ENCODE measurements at places on chromosomes 1 and 21.

GRCh38 chr1:42177541-42177981 is 13.0 kb upstream of the GUCA2A start:
- DNase-seq: no peak

DNA sequence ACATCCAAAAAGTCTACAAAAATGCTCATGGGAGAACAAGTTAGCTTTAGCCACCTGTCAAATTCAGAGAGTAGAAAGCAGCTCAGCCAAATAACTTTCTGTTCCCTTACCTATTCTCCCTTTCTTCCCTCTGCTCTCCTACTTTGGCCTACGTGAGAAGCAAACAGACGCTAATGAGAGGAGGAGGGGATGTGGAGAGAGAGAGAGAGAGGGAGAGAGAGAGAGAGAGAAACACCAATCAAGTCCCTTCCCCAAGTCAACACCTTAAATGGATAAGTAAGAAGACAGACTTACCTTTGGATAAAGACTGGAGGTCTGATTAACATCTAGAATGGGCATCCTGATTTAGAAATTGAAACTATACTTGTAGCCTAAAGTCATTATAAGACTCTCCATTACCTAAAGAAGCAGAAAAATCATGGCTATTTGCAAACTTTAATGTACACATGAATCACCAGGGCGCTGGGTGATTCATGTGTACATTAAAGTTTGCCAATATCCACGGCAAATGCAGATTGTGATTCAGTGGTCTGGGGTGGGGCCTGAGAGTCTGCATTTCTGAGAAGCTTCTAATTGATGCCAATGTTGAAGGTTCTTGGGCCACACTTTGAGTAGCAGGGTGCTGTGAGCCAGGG is 13.1 kb upstream of the DUSP12 start:
- DNase-seq: no peak

DNA sequence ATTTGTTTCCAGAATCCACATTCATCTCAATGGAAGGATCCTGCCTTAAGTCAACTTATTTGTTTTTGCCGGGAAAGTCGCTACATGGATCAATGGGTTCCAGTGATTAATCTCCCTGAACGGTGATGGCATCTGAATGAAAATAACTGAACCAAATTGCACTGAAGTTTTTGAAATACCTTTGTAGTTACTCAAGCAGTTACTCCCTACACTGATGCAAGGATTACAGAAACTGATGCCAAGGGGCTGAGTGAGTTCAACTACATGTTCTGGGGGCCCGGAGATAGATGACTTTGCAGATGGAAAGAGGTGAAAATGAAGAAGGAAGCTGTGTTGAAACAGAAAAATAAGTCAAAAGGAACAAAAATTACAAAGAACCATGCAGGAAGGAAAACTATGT is 2.6 kb downstream of the GADD45A start:
- no peak for DNase-seq

DNA sequence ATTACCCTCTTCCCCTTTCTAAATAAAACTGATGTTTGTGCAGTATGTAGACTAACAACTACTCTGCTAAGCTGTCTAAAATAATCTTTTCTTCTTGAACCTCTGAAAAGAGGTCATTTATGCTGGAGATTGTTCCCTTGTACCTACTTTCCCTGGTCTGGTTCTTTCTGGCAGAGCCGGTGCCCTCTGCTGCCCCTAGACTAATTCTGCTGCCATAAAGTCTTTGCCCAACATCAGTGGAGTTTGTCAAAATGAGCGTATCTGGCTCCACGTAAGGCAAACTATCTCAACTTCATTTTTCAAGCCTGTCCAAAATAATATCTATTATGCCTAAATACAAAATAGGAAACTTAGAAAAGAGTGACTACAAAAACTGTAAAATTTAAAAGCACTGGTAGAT is 30.9 kb upstream of the ANGPTL7 start:
- no peak for DNase-seq

DNA sequence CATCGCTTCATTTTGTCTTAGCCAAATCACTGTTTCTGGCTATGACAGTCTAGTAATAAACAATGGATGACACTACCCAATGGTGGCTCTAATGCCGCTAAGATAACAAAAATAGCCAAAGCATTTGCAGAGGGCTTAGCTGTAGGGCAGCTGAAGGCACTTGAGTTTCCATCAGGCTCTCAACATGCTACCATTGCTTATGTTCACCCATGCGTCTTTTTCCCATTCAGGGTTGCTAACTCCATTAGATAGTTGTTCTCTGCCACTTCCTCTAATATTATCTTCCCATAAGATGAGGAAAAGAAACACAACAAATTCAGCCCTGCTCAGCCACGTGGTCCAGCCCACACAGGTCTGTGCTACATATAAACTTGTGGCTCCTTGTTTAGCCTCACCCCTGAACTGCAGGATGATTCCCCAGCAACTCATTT is 159.6 kb downstream of the TOMM20 start:
- DNase-seq: no peak

DNA sequence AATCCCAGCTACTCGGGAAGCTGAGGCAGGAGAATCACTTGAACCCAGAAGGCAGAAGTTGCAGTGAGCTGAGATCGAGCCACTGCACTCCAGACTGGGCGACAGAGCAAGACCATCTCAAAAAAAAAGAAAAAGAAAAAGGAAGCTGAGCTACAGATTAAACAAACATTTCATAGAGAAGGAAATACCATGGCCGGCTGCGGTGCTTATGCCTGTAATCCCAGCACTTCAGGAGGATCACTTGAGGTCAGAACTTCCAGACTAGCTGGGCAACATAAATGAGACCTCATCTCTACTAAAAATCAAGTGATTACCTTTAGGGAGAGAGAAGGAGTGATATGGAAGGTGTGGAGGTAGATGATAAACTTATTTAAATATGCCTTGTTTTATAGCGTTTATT is 14.0 kb upstream of the CFAP126 start:
- no peak for DNase-seq

GRCh38 chr1:66296951-66297350 is 237.0 kb upstream of the SGIP1 start:
- DNase-seq: no peak

DNA sequence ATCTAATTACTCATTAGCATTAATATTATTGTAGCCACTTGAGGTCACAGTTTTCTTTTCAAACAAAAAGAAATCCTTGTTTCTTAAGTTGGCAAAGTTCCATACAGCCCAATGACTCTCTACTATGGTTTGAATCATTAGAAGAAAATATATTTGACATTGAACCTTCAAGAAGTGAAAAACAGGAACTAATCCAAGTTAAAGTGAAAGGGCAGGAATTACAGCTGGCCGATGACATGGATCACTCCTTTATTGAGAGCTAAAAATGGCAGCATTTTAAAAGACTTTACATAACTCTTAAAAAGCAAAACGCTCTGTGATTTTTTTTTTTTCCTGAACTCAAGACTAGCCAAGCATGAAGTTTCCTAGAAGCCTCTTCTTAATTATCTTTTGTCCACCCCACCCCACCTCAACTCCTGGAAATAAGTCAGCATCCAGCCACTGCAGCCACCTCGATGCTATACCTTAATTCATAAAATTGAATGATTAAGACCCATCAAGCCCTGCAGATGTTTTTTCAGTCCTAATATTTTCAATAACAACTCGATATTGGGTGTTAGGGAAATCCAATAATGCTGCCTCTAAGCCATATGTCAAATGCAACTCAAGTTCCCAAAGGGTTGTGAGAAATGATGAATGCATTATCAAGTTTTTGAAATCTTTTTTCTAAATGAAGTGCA is 323.1 kb downstream of the HHIPL2 start:
- no peak for DNase-seq

- no peak for DNase-seq
Observed at GRCh38 chr1:67347688-67348472, 40.2 kb downstream of the IL12RB2 start.

DNA sequence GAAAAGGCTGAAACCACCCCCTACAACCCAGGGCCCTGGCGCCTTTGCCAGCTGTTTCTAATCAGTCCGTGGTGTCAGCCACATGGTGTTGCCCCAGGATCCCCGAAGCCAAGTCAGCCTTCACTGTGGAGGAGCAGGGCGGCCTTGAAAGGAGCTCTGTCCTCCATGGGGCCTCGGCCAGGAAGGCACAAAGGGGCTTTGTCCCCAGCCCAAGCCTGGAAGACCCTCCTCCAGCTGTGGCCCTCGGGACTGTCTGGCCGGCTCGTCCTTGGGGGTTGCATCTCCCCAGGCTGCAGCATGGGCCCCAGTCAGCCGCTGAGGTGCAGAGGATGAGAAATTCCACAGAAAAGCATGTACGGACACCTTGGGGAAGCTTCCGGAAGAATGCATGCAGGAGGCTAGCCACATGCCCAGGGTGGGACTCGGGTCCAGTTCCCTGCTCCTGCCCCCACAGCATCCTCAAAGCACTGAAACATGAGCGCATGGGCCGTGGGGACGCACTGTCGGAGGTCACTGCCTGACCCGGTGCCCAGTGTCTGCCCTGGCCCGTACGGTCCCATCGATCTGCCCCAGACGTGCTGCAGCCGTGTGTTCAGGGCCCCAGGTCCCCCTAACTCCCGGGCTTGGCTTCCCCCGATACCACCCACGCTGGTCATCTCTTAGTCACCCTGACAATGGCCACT is 38.6 kb upstream of the POFUT2 start:
- DNase-seq: no peak

GRCh38 chr1:30778154-30778978 is 20.8 kb upstream of the LAPTM5 start:
- DNase-seq: no peak

GRCh38 chr1:85240174-85240601 is 19.3 kb downstream of the C1orf52 start:
- DNase-seq: no peak

- no peak for DNase-seq
Observed at GRCh38 chr1:112686835-112687234, 12.4 kb downstream of the MOV10 start.

- no peak for DNase-seq
Observed at GRCh38 chr1:1832820-1833219, 54.5 kb upstream of the NADK start.

DNA sequence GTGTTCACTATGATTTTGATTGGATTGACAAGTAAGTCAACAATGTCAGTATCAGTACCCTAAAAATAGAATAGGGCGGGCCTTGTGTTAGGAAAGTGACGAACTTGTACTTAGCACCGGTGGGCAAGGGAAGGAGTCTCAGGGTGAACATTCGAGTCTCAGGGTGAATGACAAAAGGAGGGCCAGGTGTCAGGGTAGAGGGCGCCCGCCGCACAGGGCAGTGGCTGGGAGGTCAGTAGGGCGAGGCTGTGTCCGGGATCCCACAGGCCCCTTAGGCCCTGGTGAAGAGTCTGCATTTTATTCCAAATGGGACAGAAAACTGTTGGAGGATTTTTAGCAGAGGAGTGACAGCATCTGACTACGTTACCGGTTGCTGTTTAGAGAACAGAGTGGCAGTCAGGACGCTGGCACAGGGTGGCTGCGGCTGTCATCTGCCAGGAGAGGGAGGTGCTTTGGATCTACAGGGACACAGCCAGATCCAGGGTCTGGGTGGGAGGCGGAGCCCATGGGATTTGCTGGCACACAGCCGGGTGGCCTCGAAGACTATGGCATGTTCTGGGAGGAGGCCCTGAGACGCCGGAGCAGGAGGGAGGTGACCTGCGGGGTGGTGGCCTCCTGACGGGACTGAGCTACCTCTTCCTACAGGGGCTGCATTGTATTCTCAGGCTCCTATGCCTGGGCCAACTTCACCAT is 11.0 kb downstream of the AGTRAP start:
- no peak for DNase-seq

DNA sequence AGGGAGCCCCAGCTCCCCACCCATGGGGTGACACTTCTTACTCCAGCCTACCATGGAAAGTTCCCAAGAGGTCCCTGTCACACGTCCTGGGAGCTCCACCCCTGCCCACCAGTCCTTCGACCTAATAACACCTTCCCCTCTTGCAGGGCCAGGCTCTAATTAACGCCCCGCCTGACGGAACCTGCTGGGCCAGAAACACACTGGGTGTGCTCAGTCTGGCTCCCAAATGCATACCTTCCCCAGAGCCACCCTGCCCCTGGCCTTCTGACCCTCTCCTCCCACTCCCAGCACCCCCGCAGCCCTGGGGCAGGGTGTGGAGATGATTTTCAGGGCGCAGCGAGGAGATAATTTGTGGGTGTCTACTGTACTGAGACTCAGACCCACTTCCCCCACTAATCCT is 20.6 kb downstream of the PGLYRP3 start:
- no peak for DNase-seq

GRCh38 chr1:169100208-169100607 is 6.3 kb upstream of the ATP1B1 start:
- no peak for DNase-seq

- DNase-seq: no peak
Observed at GRCh38 chr1:204145033-204145504, 6.8 kb downstream of the ETNK2 start.

GRCh38 chr1:161192476-161193465 is 6.1 kb downstream of the ADAMTS4 start:
- DNase-seq: no peak

DNA sequence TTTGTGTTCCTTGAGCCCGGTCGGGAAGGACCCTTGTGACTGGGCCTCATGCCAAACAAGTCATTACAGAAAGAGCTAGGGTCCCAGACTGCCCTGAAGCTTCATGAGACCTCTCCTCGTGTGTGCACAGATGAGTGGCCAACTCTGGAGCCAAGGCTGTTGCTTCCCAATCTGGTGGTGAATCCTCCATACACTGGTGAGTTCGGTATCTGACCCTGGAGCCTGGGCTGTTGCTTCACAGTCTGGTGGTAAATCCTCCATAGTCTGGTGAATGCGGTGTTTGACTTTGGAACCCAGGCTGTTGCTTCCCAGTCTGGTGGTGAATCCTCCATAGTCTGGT is 737.8 kb downstream of the MATN1 start:
- no peak for DNase-seq

- DNase-seq: no peak
Observed at GRCh38 chr1:97088391-97088790, 366.8 kb downstream of the PTBP2 start.

GRCh38 chr1:203177470-203178039 is 1.9 kb upstream of the MYBPH start:
- no peak for DNase-seq

- no peak for DNase-seq
Observed at GRCh38 chr1:181011301-181012202, 11.1 kb downstream of the STX6 start.

DNA sequence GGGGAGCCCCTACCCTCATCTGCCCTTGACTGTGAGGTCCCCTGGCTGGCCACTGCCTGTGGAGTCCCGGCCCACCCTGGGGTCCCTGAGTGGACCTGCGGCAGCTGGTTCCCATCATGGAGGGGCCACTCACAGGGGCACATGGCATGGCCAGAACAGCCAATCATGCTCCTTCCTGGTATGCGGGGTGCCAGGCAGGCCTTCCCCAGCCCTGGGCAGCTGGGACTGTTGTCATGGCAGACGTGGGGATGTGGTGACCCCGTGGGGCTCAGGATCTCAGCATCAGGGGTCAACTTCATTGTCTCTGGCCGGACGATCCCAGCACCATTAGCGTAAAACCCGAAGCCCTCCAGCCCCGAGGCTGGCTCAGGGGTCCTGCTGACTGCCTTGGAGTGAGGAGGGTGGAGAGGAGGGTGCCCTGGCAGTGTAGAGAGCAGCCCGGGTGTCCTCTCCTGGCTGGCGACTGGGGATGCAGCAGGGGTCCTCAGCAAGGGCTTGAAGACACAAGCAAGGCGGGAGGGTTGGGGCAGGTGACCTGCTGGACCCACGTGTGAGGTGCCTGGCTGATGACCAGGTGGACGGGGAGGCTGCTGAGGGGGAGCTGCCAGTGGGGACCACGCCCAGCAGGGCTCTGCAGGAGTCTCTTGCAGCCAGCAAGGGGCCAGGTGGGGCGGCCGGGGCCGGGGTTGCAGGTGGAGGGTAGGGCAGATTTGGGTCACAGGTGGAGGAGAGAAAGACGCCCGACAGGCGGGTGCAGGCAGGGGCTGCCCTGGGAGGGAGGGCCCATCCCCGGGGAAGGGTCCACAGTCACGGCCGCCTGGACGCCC is 45.1 kb downstream of the TRIM11 start:
- no peak for DNase-seq

GRCh38 chr1:216805233-216805632 is 82.0 kb upstream of the ESRRG start:
- DNase-seq: no peak

Data from activated CD8-positive, alpha-beta memory T cell treated with anti-CD3 and anti-CD28 coated beads for 48 hours (primary cell).